ENCODE measurements at places on chromosomes 2 and 18. TPM values are rescaled to one million over a fixed set of nuclear protein-coding genes. Genes with fewer than 3 reads are reported as not detected.

KIF1A gene
- total RNA-seq: 24.9 TPM

- no peak for DNase-seq
Measured at GRCh38 chr2:139872503-139872902, 1092.3 kb upstream of the NXPH2 start.

GRCh38 chr2:46871976-46872381, 43.6 kb downstream of the MCFD2 start:
- no peak for DNase-seq

- DNase-seq: no peak
Measured at GRCh38 chr2:112623913-112624777, 21.6 kb upstream of the SLC20A1 start.

- DNase-seq: peak; percentile 53
Measured at GRCh38 chr2:230160112-230160660, 59.6 kb downstream of the SP110 start.

GRCh38 chr2:177084607-177085006, 128.0 kb upstream of the HNRNPA3 start:
- DNase-seq: no peak

GRCh38 chr2:129117434-129117833, 798.8 kb upstream of the HS6ST1 start:
- DNase-seq: no peak
